ENCODE measurements at places on chromosomes 12 and 14.

DNA sequence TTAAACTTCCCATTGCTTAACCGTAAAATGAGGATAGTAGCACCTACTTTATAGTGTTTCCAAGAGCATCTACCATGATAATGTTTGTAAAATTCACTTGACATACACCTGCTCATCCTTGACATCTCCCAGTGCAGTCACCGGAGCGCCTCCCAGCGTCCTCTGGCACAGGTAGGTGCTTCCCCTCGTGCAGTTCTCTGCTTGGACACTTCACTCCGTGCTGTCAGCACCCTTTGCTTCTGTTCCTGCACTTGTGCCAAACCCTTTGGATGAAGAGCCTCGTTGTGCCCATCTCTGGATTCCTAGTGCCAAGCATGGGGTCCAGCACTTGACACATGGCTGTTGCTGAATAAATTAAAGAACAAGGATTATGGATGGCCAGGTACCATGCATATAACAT lies 28.3 kb downstream of the ETV6 start:
- no peak for DNase-seq

DNA sequence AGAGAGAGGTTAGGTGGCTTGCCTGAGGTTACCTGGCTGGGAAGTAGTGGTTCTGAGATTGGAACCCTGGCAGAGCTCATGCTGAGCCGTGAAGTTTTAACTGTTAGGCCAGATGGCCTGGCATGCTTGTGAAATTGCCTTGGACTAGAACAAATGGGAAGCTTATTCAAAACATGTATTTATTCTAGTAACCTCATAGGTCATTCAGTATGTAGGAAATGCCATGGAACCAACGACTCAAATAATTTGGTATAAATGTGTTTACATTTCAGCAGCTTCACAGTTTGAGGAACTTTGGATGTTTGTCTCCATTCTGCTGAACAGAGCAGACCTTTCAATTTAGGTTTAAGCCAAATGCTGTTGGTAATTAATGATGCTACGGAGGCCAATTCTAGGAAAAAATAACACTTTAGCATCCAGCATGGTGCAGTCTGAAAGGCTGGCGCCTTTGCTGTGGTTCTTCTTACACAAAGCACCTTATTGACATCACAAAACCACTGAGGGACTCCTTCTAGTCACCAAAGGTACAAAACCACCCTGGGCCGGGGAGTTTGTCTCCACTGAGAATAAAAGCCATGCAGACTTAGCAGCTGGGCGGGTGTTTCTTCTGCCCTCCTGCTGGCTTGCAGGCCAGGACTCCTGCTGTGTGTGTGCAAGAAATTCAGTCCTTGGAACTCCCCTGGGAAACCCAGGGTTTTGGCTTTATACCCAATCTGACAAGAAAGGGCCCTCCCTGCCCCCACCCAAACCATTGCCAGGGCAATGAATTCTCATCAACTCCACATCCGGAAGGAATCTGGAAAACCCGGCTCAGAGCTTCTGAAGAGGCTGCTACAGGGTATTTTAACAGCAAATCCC lies 64.2 kb downstream of the ELK3 start:
- no peak for DNase-seq

GRCh38 chr14:66099451-66099850 lies 386.7 kb upstream of the CCDC196 start:
- no peak for DNase-seq

GRCh38 chr12:12901158-12901791 lies 9.9 kb downstream of the GPRC5A start:
- DNase-seq: no peak

GRCh38 chr14:104871656-104872468 lies 6.8 kb downstream of the CEP170B start:
- DNase-seq: no peak

DNA sequence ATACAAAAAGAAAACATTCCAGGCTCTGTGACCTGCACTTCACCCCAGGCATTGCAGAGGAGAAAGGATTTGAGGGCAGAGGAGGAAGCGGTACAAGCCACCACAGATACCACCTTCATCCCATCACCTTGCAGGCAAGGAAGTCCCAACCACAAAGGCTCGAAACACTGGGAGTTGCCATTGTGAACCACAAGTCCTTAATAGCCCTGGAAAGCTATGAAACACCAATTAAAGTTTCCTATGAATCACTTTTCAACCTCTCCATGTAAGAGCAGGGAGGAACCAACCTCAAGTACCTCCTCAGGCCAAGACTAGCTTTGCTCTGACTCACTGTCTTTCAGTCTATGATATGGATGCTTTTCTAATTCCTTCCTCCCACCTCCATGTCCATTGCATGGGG lies 27.0 kb downstream of the MAP3K9 start:
- no peak for DNase-seq

DNA sequence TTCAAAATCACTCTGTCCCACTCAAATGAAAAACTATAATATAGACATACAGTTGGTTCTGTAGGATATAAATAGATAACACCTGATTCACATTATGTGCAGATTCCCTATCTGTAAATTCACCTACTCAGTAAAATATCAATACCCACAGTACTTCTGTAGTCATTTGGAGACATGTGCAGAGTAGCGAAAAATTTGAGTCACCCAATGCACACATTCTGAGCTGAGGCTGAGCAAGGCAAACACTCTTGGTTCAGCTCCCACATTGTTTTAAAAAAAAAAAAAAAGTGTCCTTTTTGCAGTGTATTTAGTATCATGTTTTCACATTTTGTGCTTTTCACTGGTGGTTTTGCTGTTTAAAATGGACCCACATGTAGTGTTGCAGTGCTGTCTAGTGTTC lies 27.3 kb upstream of the BBS10 start:
- no peak for DNase-seq

DNA sequence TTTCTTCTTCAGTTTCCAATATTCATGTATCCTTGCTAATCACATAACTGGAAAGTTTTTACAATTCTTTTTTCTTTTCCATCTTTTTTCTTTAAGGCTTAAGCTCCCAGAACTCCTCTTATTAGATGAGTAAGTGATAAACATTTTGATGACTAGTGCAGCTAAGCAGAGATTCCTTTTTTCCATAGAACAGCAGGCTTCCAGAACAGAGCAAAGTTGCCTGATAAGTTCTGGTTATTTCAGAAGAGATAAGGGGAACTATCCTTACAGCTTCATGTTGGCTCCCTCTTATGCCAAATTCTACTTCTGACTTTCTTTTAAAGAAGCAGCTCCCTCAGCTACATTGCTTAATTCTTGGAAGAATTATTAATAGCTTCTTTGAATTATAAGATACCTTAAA lies 194.7 kb upstream of the FAR2 start:
- DNase-seq: no peak

- peak; percentile 80 for DNase-seq
Observed at GRCh38 chr14:91228112-91229004, 16.1 kb downstream of the GPR68 start.

DNA sequence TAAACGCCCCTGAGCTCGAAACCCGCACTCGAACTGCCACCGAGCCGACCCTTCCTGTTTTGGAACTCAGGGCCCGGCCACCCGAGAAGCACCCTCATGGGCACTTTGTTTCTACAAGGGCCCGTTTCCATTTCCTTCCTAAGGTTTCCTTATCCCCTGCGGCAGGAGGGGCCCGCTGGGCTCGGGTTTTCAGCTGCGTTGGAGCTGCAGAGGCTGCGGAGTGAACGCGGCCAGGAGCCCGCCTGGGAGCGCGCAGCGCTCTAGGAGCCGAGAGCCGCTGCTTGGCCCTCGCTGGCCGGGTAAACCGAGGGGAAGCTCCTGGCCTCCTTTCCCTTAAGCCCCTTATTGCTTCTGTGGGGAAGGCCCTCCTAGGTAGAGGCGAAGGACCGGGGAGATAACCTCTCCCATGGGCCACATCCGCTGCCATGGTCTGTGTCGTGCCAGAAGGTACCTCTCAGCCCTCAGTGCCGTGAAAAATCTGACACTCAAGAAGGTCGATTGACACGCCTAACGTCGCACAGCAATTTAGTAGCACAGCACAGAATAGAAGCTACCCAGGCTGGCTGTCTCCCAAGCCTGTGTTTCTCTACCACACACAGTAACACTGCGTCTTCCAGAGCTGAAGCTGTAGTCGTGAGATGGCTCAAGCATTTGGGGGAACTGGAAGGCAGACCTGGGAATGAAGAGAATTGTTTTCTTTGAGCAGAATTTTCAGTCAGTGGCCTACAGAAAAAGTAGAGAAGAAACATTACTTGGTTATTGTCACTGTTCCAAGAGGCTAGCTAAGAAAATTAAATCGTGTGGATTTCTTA lies 12.9 kb upstream of the CALM1 start:
- peak; percentile 29 for DNase-seq

- DNase-seq: no peak
Observed at GRCh38 chr12:64701283-64701682, 57.9 kb downstream of the GNS start.

DNA sequence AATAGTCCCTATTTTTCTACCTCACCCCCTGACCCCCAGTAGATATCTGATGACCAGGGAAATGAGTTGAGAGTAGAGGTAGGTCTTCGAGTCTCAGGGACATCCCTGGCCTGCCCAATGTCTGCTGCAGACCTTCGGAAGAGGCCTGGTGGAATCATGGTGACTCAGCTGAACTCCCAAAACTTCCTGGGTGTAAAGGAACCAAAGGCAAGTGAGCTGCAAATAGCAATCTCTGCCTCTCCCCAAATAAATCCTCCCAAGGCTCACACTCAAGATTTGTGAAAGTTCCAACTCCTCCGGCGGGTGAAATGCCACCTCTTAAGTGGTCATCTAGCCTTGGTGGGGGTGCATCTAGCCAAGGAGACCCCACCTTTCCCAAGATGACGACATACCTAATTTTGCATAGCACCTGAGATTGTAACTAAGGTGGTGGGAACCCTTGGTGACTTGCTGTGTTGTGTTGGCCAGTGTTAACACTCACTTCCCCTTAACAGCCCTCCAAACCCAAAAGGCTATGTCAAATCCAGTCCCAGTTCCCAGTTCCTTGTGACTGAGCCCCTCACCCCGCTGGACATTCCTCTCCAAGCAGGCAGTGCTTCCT lies 6.3 kb downstream of the ZFP36L1 start:
- DNase-seq: no peak

DNA sequence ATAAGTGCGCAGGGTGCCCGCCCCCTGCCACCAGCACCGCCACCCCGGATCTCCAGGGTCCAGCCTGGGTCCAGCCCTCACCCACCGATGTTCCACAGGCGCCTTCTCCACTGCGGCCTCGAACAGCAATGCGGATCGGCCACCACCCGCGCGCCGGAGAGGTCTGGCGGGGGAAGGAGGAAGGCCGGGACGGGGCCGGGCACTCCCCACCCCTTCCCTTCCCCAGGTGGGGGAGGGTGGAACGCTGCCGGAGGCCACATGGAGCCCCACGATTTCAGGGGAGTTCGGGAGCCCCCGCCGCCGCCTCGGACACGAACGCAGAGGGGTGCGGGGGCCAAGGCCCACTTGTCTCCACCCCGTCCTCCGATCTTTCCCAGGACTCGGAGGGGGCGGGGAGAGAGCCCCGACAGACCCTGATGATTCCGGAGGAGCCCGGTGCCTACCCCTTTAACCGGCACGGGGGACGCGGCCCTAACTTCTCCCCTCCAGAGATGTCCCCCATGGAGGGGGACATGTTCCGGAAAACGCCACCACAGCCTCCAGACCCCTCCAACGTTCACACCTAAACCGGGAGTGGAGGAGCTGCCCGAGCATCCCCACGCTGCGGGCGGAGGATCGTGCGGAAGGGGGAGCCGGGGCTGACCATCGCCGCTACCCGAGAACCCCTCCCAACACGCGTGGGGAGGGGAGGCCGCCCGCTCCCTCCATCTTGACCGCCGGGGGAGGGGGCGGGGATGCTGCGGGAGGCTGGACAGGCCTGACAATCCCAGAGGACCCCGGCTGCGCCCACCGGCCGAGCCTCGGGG lies 1.1 kb downstream of the ATXN2 start:
- peak; percentile 9 for DNase-seq

- DNase-seq: no peak
Observed at GRCh38 chr12:111267144-111267543, 101.8 kb downstream of the PHETA1 start.

DNA sequence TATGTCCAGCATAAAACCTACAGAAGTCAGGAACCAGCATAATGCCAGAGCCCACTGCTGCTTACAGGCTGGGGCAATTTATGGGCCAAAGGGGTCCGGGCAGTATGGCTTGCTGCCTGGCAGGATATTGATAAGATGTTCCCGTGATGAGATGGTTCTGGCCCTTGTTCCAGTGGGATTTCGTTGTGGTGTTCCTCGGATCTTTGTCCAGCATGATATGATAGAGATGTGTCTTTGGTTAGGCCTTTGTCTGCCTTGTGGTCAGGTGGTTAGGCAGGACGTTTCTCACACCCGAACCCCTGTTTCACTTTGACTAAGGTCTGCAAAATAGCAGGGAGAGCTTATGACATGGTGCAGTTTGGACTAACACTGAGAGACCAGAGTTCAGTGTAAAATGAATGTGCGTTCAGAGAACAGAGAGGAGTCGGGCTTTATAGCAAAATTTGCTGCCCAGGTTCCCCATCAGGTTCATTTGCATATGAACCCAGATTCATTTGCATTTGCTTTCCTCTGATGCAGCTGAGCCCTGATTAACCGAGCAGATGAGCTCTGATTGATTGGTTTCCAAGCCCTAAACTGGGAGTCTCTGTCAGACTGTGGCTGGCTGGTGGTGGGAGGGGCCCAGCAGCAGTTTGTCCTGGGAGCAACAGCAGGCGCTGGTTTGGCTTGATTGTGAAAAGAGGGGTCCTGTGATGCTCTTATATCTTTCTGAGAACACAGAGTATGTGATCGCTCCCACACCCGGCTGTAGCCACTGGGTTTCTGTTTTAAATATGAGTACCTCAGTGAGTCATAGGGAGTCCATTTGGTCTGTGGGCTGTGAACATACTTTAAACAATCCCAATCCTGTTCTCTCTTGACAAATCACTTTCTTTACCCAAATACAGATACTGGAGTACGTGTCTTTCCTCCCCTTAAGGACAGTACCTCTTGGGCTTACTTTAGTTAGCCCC lies 156.3 kb upstream of the PZP start:
- DNase-seq: peak; percentile 27

GRCh38 chr12:32365473-32366064 lies 33.8 kb upstream of the FGD4 start:
- DNase-seq: no peak

DNA sequence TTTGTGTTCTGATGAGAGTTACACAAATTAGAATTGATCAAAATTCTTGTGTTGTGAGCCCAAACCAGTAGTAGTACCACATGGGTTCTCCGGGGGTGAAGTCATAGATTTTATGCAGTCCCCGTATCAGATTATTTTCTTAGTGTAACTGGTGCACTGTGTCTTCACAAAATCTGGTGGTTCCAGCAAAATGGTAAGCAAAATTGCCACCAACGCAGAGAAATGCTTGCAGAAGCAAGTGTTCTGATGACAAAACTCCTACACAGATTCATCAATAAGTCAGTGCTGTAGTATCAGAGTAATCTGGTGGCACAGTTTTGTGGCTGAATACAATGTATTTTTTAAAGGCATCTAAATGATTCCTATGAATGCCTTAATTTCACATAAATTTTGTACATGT lies 1.3 kb upstream of the CACNA2D4 start:
- no peak for DNase-seq

All from activated T-helper 9 cell treated with anti-CD3 and anti-CD28 coated beads, Interleukin-2, amount 50 U/mL, for 16 hours (primary cell).